ENCODE measurements at places on chromosomes 5 and 9. TPM values are rescaled to one million over a fixed set of nuclear protein-coding genes. Genes with fewer than 3 reads are reported as not detected.

Gene FBXL7
- total RNA-seq, result 1.2 TPM

Gene RNF183
- not detected for total RNA-seq

Gene XPA
- 21.2 TPM for total RNA-seq

Gene GFI1B
- 0.41 TPM for total RNA-seq

Data from frontal cortex (tissue), 4 donors.